T-helper 2 cell (primary cell): ENCODE measurements at places on chromosomes 2 and 18.
A peak's percentile ranks its signal among the peaks of the same experiment; 100 is the strongest.

DNA sequence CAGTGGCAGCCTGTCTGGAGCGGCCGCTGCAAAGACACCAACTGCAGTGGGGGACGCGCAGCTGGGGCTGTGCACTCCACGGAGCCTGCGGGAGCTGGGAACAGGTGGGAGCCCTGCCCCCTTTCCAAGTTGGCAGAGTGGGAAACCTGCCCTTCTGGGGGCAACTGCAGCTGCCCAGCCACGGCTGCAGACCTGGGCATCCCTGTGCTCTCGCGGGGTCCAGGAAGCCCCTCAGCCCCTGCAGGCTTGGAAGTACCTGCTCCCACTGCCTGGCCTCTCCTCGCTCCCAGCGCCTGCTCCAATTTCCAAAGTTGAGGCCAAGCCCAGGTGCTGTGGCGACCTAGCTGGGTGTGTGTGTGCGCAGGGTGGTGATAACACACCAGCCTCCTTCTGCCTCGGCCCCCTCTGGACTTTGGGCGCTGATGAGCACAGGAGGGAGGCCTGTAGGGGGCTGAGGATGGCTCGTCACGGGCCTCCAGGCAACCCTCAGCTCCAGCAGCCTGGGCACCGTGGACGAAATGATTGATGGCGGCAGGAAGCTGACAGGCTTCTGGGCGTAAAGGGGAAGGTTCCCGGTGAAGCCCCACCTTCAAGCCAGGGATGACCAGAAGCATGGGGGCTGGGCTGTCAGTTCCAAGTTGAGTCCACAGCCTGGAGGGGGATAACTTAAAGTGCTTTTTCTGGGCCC lies 76.9 kb downstream of the PTPN4 start:
- DNase-seq = no peak

DNA sequence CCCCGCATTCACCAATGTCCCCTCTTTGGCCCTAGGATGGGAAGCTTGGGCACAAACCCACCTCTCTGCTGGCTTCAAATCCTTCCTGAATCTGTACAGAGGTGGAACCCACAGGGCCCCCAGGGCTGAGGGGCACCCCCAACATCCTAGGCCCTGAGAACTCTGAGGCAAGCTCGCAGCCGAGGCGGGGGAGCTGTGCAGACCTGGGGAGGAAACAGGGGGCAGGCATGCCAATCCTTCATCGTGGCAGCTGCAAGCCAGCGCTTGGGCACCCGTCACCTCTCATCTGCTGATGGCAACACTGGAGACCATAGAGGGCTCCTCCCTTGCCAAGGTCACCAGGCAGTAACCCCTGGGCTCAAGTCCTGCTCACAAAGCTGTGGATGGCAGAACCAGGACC lies 10.8 kb downstream of the ECEL1 start:
- no peak for DNase-seq

GRCh38 chr2:44932564-44933392 lies 8.7 kb upstream of the SIX3 start:
- DNase-seq = no peak

GRCh38 chr18:27178424-27178823 lies 6.7 kb downstream of the CHST9 start:
- DNase-seq = no peak

DNA sequence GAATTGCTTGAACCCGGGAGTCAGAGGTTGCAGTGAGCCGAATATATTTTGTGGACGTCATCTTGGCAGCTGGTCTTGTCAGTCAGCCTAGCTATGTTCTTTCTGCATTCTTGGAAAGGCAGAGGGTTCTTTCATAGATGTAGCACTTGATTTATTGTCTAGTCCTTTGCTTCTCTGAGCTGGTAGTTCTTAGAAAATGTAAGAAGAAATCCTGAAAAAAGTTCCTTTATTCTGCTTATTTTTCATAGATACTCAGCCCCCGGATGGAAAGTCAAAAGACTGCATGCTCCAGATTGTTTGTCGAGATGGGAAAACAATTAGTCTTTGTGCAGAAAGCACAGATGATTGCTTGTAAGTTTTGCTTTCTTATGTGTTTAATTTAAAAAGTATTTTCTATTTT lies 21.3 kb downstream of the PLEKHB2 start:
- DNase-seq = no peak

DNA sequence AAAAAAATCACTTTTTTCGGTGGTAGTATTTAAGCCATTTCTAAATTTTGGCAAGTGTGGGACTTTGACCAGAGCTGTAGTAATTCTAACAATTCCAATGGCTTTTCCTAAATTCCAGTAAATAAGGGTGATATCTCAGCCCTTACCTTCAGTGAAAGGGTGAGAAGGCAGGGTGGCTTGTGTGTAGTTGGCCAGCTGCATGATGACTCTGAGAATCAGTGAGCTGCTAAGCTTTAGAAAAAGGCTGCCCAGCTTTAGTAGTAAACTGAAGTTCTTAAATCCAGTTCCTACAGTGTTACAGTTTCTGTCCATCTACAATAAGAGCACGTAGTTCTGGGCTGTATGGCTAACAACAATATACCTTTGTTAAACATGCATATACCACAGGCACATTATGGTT lies 42.0 kb downstream of the OXER1 start:
- no peak for DNase-seq

DNA sequence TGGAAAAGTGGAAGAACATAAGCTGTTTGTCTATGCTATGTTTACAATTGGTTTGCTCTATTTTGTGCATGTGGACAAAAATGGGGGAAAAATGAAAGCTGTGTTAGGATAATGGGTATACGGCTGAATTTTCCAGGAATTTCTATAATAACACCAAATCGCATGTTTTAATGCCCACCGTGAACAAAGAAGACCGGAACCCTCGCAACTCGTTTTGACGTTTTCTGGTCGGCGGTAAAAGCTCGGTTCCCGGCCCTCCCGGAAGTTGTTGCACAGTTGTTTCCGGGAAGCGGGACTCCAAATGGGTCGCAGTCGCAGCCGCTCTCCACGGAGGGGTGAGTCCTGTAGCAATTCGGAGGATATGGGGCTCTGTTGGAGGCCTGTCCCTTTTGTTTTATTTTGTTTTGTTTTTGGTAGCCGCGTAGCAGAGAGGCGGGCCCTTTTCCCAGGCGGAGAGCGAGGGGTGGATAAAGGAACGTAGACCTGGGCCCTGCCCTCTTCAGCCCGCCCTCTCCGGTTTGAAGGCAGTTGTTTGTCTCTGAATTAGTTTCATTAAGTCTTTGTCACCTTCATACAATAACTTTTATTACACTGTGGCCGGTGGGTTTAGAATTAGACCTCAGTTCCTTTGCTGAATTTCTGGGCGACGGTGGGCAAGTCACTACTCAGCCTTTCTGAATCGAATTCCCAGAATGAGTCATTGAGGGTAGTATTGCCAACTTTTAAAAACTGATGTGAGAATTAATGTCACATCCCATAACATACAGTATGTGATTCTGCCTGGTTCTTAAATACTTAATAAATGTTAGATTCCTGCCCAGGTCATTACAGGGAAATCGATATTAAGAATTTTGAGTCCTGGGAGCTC lies at the start of gene SNRNP27:
Gene SNRNP27, plus strand, starts transcription at position 273 of the 868 bp plus-strand sequence. Its CDS starts 29 bp downstream, at position 302.
- DNase-seq = peak; percentile 91

DNA sequence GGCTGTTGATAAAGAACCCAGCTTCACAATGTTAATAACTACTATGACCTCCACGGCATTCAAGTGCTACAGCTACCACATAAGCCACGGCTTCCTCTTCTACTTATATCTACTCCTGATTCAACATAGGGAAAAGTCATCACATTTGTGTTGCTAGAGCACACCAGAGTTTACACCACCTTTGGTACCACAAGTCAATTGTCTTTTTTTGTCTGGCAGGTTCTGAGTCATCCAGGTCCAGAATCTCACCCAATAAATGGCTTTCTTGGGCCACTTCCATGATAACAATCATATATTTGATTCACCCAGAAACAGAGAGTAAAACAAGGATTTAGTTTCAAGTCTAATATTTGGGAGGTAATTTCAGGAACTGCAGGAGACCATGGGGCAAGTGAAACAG lies 480.2 kb downstream of the TMX3 start:
- DNase-seq = no peak

- no peak for DNase-seq
These were observed 159.3 kb upstream of the SLC8A1 start for GRCh38 chr2:40611196-40611595.

GRCh38 chr18:8946066-8946838 lies 156.2 kb upstream of the NDUFV2 start:
- no peak for DNase-seq

DNA sequence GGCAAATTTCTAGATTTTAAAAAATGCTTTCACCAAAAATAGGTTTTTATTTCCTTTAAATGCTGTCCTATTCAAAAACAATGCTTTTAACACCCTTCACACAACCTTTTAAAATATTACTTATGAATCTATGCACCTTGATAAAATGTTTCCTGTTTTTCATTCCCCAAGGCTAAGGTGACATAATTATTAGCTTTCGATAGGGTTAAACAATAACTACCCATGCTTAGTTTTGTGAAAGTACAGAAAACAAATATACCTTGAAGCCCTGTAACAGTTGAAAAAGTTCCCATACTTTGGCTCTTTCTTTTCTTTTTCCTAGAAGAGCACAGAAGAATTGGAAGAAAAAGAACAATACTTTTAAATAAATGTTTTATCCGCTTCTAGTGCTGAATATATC lies 54.9 kb upstream of the ITPRID2 start:
- no peak for DNase-seq
